ENCODE measurements at places on chromosomes 3 and 15.

GRCh38 chr3:43505351-43505750 is 116.5 kb downstream of the ANO10 start:
- DNase-seq = no peak

GRCh38 chr3:72398781-72399180 is 449.5 kb downstream of the SHQ1 start:
- DNase-seq = no peak

- no peak for DNase-seq
Observed at GRCh38 chr3:106036696-106037095, 167.9 kb upstream of the CBLB start.

DNA sequence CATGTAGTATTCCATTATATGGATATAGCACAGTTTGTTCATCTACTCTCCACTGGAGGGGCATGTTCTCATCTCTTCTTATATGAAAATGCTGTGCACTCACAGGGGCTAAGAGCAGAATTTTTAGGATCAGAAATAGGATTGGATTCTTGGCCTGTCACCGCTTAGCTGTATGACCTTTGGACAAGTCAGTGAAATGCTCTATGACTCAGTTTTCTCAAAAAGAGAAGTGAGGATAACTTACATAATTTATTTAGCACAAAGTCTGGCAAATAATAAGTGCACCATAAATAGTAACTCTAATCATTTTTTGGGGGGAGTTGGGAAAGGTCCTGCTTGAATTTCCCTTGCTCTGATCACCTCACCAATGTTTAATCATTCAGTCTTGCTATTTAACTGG is 103.7 kb upstream of the LRIG1 start:
- no peak for DNase-seq

- no peak for DNase-seq
Observed at GRCh38 chr3:196354132-196354531, 15.9 kb upstream of the TM4SF19 start.

- DNase-seq = no peak
Observed at GRCh38 chr3:187565701-187566100, 104.5 kb downstream of the SST start.

GRCh38 chr15:69088300-69088965 is 72.0 kb upstream of the GLCE start:
- no peak for DNase-seq

GRCh38 chr15:34984889-34985630 is 3.0 kb downstream of the ZNF770 start:
- no peak for DNase-seq

DNA sequence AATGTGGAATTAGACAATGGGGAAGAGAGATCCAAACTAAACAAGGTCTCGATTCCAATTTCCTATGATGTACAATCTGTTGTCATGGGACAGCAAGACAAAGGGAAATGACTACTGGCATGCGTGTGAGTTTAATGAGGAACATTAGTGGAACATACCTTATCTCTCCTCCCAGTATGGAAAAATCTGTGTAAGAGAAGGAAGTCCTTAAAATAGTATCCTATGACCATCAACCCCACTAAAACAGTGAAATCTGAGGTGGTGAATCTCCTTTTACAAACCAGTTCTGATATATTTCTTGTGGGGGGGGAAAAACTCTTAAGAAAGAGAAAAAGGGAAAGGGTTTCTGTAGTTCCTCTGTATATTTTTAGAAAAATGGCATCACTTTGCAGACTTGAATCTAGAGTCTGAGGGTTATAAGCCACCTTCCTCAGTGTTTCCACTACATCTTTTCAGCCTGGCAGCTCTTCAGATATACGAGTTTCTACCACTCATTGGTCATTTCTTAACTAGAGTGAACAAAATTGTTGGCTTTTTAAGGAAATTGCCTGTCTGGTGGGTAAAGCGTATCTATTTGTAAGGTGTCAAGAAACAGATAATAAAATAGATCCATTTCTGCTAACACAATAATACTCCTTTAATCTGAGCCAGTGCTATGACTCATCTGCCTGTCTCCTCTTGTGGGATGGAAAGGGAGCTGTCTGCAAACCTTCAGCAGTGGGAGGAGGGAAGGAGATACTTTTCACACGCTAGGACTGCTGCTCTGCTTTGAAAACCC is 3.0 kb upstream of the TNFAIP8L3 start:
- DNase-seq = no peak

GRCh38 chr3:74845081-74845480 is 230.6 kb upstream of the CNTN3 start:
- DNase-seq = no peak

GRCh38 chr3:173938159-173938558 is 540.6 kb downstream of the NLGN1 start:
- no peak for DNase-seq

- no peak for DNase-seq
Observed at GRCh38 chr3:113825090-113825489, 13.5 kb upstream of the GRAMD1C start.

- no peak for DNase-seq
Observed at GRCh38 chr15:85730001-85730820, 64.5 kb downstream of the KLHL25 start.

DNA sequence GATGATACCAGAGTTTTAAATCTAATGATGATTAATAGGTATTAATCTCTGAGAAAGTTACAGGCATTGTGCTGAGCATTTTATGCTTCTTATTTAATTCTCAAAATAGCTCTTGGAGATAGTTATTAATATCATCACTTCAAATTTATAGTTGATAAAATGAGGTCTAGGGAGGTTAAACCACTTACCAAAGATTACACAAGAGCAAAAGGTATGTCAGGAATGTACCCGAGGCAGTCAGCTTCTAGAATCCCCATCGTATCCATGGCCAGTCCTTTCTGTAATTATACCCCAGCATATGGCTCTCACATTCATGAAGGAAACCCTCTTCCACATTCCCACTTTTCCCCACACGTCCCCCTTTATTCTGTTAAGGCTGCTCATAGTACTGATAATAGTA is 421.3 kb downstream of the PYDC2 start:
- DNase-seq = no peak

DNA sequence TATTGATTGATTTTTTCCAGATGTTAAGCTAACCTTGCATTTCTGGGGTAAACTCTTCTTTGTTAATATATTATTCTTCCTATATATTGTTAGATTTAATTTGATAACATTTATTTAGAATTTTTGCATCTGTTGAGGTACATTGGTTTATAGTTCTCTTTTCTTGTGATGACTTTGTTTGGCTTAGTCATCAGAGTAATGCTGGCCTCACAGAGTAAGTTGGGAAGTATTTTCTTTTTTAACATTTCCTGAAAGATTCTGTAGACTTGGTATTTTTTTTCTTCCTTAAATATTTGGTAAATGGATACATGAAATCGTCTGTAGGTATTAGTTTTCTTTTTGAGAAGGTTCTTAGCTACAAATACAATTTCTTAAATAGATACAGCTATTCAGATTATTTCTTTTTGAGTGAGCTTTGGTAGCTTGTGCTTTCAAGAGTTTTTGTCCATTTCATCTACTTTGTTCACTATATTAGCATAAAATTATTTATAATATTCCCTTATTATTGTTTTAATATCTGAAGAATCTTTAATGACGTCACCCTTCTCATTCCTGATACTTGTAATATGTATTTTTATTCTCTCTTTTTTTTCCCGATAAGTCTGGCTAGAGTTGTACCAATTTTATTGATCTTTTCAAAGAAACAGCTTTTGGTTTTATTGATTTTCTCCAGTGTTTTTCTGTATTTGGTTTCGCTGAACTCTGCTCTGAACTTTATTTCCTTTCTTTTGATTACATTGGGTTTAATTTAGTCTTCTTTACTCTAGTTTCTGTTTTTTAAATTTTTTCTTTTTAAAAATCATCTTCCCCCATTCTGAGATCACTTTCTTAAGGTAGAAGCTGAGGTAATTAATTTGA is 6.5 kb upstream of the HPS3 start:
- DNase-seq = no peak

- no peak for DNase-seq
Observed at GRCh38 chr3:117052395-117052794, 342.8 kb downstream of the TUSC7 start.

DNA sequence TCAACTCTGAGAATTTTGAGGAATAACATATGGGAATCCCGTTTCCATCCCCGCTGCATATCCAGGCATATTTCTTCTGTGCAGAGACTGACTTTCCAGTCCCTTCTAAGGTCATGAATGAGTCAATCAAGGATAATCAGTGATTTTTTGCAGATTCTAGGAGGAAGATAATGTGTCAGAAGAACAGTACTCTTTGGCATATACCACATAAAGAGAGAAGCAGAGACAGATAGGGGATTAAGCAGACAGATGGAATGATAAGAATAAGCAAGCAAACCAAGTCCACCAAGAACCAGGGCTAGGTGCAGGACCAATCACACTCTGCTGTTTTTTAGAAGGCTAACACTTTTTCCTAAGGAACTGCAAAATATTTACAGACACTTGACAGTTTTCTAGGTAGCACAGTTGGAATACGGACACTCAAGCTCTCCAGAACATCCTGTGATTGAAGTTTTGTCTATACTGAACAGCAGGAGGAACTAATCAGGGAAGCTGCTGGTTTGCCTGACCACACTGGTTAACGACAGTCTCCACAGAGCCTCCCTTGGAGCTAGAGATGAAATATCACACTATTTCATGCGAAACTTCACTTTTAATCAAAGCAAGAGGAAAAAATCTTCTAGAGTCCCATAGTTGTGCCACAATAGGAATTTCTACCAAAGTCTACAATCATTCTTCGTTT is 450.0 kb upstream of the KCNMB2 start:
- DNase-seq = no peak

DNA sequence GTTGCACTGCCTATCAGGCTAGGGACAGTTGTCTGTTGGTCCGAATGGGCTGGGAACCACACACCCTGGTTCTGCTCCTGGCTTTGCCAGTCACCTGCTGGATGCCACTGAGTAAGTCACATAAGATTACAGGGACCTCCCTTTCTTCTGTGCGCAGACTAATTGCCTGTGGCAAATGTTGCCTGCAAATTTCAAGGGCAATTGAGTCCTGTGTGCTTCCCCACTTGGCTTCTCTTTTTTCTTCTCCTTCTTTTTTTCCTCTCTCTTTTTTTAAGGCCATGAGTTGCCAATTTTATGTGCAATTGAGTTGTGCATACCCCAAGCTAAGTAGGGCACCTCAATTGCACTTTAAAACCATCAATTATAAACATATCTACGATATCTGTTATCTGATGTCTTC is 963.4 kb downstream of the MCTP2 start:
- no peak for DNase-seq

Measured in activated naive CD8-positive, alpha-beta T cell treated with anti-CD3 and anti-CD28 coated beads, Interleukin-2, amount 50 U/mL, for 16 hours (primary cell).